COLO829 (cell line): ENCODE measurements at places on chromosomes 6 and 20.

- DNase-seq = no peak
These were observed 370.4 kb upstream of the CITED2 start for GRCh38 chr6:139744891-139745290.

GRCh38 chr6:163712566-163712961 lies 298.0 kb downstream of the QKI start:
- no peak for DNase-seq

- no peak for DNase-seq
These were observed 30.9 kb upstream of the ENPP5 start for GRCh38 chr6:46201702-46202101.

DNA sequence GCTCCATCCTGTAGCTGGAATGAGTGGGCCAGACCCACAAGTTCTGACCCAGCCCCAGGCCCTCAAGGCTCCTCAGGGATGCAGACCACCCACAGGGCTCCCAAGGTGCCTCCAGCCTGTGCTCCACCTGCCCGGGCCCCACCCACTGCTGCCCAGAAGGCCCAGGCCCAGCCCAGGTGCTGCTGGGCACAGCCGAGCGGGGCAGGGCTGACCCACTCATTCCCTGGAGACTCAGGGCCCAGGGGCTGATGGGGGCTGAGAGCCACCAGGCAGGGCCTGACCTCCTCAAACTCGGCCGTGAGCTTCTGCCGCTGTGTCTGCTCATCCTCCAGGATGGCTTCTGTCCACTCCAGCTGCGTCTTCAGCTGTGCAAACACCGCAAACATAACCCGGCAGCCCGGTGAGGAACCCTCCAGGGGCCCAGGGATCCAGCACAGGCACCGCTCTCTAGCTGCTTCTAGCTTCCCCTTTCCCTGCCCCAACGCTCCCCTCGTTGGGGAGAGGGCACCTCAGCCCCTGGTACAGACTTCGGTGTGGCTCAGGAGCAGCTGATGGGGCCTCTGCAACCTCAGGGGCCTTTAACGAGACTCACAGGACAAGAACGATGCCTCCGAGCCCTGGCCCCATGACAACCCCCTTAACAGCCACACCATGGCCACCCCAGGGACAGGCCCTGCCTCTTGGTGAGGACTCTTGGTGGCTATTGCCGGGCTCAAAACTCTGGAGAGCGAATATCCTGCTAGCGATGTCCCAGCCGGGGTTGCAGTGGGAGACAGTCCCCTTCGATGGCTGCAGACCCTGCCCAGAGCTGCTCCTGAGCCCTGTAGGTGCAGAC lies 46.0 kb downstream of the DSTN start:
- DNase-seq = no peak

DNA sequence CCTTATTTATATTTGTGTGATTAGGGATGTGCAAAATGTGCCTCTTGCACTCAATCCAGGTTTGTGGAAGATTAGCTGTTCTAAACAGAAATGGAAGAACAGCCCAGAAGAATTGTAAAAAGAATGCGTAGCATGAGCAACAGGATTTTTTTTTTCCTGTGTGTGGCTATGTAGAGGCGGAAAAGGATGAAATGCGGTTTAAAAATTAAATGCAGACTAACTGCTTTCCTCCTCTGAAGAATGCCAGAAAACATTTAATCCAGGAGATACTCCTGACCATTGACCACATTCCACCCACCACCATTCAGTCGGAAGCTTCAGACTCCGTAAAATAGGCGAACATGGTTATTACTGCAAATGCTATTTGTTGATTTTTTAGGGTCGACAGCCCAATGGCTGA lies 83.4 kb downstream of the BMP6 start:
- no peak for DNase-seq

- no peak for DNase-seq
These were observed 223.9 kb downstream of the LY86 start for GRCh38 chr6:6812427-6812826.
